ENCODE measurements at places on chromosomes 2 and 18. TPM values are rescaled to one million over a fixed set of nuclear protein-coding genes. Genes with fewer than 3 reads are reported as not detected.

DNA sequence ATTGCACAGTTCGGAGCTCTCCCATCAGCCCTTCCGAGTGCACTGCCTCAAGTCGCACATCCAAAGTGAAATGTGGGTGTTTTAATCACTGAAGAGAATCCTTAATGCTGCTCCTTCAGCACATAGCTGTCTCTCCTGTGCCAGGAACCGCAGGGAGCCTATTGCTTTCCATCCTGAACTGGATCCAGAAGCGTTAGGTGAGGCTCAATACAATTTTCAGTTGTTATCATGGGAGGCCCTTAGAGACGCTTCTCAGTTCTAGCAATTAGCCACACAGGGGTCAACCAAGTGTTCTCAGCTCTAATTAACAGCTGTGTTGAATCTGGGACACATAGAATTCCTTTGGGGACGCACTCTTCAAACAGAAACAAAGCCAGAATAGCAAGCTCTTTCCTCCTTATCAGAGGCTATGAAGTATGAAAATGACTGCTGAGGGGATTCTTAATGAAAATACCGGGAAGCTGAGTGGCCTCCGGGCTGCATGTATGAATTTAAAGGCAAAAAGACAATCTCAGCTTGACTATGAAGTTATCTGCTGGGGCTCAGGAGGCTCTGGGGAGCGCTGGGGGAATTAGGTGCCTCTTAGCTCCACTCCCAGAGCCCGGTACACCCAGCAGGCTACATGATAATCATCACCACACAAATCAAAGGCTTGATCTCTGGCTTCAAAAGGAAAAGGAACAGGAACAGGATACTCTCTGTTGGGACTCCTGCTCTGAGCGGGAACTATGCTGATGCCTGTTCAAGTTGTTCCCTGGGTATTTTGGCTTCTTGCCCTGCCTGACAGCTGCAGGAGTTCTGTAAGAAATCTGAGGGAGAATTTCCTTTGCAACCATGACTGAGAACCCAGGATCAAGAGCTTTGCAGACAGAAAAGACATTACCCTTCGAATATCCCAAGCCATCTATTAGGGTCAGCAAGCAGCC is 55.4 kb upstream of the NCOA1 start:
- peak; percentile 19 for DNase-seq

GRCh38 chr18:23069481-23069880 is 65.8 kb upstream of the CABLES1 start:
- DNase-seq, result no peak

ANKRD62 gene
- total RNA-seq, result not detected

DNA sequence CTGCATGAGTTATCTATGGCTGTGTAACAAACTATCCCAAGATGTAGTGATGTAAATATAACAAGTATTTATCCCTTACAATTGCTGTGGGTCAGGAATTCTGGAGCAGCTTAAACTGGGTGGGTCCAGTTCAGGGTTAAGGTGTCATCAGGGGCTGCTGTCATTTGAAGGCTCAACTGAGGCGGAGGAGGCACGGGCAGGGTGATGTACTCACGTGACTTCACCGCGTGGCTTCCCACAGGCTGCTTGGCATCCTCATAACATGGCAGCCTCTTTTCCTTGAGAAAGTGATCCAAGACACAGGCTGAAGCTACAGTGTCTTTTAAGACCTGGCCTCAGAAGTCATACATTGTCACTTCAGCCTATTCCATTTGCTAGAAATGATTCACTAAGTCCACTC is 125.8 kb downstream of the PTGR3 start:
- DNase-seq, result no peak

DNA sequence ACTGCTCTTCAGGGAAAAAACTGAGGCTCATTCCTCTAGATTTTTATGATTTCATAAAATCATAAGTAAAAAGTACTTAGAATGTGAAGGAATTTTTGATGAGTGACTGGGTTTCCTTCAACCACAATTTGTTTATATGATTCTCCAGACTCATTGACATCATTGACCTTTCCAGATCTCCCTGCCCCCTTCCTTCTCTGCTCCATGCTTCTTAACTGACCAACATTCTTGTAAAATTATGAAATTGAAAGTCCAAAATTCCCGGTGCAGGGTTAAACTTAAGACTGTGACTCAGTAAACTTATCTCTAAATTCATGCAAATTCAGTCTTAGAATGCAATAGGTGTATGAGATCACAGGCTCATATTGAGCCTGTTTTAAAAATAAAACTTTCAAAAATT is 648.9 kb downstream of the TDRD15 start:
- DNase-seq, result no peak

DNA sequence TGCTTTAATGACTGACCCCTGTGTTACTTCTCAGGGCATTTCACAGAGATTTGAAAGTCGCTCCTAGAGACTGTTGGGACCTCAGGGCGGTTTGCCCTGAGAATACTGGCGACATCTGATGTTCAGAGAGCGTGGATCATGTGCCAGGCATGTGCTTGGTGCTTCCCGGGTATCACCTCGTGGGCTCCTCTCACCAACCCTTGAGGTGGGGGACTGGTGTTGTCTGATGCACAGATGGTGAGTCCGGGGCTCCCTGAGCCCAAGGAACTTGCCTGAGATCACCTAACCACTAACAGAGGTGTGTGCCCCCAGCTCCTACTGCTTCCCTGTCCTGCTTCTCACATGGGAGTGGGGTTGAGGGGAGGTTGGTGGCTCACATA is 16.2 kb downstream of the ATOH8 start:
- DNase-seq, result no peak

DNA sequence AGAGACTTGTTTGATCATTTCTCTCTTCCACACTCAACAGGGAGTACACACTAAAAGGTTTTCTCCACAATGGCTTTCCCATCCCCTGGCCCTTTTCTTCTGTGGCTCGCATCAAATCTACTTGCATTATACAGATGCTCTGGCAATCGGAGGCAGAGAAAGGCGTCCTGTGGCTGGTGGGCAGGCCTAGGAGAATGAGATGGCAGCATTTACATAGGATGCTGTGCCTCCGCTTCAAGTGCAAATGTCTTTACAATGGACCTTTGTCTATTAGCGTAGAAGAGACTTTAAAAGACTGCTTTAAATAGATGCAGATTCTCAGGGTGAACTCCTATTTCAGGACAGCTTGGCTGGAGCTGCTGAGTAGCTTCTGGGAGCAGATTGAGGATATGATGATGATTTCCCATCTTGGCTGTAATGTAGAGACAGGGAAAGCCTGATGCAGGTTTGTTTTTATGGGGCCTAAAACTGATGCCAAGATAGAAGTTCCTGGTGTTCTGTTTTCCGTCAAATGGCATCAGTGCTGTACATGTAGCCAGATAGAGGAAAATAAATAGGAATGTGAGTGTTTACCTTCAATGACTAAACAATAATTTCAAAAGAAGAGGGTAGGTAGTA is 423.4 kb downstream of the RND3 start:
- DNase-seq, result no peak

SLC5A7 gene
- 1.6 TPM for total RNA-seq

- DNase-seq, result no peak
Measured at GRCh38 chr2:33448220-33448899, 28.1 kb upstream of the RASGRP3 start.

GRCh38 chr2:159680692-159681091 is 31.6 kb upstream of the MARCHF7 start:
- DNase-seq, result no peak

GRCh38 chr2:148023861-148024260 is 3.0 kb downstream of the MBD5 start:
- no peak for DNase-seq

GRCh38 chr2:141499123-141499522 is 631.7 kb downstream of the LRP1B start:
- DNase-seq, result no peak

CNDP1 gene
- total RNA-seq, result under 0.01 TPM

GRCh38 chr2:12201369-12201768 is 454.9 kb downstream of the LPIN1 start:
- DNase-seq, result no peak

CHRNG gene
- total RNA-seq, result not detected

- DNase-seq, result no peak
Measured at GRCh38 chr2:179596018-179596417, 265.4 kb downstream of the ZNF385B start.

SLC11A1 gene
- total RNA-seq, result 0.82 TPM

GRCh38 chr2:29147963-29148362 is 32.7 kb downstream of the CLIP4 start:
- DNase-seq, result no peak

GRCh38 chr2:152380261-152381055 is 45.5 kb downstream of the FMNL2 start:
- no peak for DNase-seq

RBKS gene
- total RNA-seq, result 3.7 TPM

ZSWIM2 gene
- 0.41 TPM for total RNA-seq

GRCh38 chr18:62918361-62918760 is 203.0 kb downstream of the PHLPP1 start:
- DNase-seq, result no peak

DNA sequence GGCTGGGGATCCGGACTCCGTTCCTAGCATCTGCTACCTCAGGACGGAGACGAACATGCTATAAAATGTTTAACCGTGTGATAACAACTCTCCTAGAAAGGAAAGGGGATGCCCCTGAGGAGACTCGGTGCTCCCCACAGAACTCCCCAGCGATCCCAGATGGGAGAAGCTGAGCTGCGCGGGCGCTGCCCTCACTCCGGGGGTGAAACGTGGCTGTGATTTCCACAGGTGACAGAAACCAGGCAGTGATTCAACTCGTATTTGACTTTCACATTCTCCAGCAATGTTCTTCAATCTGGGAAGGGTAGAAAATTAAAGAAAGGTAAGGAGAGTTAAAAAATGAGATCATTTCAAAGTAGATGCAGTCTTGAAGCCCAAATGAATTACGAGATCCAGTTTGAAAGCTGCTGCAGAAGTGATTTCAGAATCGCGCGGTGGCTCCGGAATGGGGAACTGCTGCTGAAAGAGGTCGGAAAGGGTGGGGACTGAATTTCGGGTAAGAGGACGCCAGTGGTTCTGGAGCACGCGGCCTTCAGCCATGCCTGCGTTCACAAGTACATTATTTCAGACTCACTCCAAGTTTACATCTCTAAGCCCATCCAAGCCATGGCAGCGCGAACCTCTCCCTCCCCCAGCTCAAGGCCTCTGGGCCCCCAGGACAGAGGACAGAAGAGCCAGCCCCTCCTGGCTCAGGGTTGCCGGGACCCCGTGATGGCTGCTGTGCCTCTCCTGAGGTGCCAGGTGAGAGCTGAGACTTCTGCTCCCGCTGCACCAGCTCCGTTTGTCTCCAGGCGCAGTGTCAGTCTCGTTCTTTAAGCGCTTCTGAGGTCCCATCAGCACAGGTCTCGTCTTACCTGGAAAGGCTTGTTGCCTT is 39.5 kb downstream of the ADNP2 start:
- no peak for DNase-seq

Data from frontal cortex (tissue), 4 donors.